ENCODE measurements at places on chromosomes 3 and 15.

DNA sequence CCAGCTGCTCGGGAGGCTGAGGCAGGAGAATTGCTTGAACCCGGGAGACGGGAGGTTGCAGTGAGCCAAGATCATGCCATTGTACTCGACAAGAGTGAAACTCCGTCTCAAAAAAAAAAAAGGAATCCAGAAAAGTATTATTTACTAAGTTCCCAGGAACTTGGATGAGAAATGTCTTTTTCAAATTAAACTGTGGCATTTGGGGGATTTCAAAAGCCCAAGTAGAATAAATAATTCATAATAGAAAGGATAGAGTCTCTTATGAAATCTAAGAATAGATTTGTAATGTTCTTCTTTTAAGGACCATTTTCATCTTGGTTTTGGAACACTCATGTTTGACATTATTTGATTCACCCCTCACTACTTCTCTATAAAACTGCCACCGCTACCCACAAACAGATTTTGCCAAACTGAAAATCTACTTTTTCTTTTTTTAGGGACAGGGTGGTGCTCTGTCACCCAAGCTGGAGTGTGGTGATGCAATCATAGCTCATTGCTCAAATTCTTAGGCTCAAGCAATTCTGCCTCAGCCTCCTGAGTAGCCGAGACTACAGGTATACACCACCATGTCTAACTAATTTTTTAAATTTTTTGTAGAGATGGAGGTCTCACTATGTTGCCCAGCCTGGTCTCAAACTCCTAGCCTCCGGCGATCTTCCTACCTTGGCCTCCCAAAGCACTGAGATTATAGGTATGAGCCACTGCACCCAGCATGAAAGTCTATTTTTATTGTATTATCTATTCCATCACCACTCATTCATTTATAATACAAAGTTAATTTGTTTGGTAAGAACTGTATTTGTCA, 99.3 kb downstream of the SENP2 start:
- no peak for DNase-seq

DNA sequence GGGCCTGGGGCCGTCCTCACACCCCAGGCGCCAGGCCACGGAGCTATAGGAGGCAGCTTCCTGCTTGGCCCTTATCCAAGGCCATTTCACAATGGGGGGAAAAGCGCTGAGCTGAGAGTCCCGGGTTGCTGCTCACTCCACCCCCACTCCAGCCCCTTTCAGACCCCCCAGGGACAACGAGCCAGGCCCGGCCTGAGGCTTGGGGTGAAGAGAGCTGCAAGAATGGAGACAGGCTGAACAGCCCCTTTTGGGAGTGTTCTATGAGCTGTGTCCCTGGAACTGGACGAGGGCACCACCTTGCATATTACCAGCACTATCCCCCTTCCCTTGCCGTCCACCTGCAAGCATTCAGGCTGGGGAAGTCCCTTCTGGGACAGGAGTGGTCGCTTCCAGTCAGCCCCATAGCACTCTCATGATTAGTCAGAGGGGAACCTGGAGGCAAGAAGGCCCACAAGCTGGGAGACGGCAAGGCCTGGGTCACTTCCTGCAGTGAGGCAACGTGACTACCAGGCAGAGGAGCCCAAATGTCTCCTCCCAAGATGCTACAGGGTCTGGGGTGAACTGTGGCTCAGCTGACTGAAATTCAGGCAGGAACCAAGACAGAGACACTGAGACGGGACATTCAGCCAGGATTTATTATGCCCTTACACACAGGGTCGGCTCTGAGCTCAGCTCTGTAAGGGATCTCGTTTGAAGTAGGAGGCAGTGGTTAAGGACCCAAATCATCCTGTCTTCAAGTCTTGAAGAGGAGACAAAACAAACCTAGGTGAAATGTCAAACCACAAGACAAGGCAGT, 8.6 kb upstream of the SRP14 start:
- DNase-seq: peak; percentile 40

GRCh38 chr15:50418041-50418583, 6.1 kb upstream of the USP8 start:
- DNase-seq: no peak

- DNase-seq: no peak
Observed at GRCh38 chr15:75161917-75162414, 39.7 kb upstream of the C15orf39 start.

Data from left hindlimb (tissue), 1 donor.